Inflammatory macrophage (primary cell): ENCODE measurements at places on chromosomes 3 and 15.

DNA sequence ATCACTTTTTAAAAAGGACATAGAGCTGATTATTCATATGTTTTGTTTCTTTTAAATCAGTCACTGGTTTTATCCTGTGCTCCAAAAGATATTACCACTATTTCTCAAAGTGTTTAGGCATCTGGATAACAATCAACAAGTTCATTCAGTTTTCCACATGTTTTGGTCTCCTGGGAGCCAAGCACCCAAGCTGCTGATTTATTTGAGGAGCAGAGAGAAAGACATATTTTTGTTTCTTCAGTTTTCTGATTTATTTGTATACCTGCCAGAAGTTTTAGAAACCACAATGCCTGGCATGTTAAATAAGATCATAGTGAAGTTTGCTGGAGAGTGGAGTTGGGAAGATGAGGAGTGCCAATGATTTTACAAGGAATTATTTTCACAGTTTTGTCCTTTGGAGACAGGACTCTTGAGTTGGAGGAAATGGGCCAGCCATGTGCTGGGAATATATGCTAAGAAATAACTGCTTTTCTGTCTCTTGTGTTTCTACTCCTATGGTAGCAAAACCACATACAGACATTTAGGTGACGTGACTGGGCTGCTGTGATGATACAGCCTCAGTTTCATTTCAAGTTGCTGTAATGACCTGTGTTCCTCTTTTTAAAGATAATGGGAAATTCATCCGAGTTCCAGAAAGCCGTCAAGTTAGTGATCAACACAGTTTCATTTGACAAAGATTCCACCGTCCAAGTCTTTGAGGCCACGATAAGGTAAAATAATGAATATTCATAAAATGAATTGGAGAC, 11.7 kb downstream of the EDEM1 start:
- peak; percentile 80 for DNase-seq

- no peak for DNase-seq
Measured at GRCh38 chr3:171960159-171960558, 79.2 kb upstream of the FNDC3B start.

GRCh38 chr15:71914092-71914491, 103.7 kb downstream of the NR2E3 start:
- DNase-seq = no peak

DNA sequence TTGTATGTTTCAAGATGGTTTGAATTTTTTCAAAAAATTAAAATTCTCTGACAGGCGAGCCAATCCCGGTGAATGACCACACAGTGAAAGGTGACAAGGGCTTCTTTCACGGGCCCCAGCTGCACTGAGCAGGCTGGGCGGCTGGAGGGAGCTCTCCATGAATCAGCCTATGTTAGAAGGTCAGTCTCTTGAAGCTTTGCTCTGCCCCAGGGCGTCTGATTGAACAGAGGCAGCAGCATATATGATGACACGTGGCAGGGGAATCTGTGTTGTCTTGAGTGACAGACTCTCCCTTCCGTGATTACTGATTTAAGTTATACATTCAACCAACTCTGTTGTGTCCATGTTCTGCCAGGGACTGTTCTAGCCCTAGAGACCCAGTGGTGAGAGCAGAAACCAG, 51.5 kb downstream of the ISG20 start:
- no peak for DNase-seq

DNA sequence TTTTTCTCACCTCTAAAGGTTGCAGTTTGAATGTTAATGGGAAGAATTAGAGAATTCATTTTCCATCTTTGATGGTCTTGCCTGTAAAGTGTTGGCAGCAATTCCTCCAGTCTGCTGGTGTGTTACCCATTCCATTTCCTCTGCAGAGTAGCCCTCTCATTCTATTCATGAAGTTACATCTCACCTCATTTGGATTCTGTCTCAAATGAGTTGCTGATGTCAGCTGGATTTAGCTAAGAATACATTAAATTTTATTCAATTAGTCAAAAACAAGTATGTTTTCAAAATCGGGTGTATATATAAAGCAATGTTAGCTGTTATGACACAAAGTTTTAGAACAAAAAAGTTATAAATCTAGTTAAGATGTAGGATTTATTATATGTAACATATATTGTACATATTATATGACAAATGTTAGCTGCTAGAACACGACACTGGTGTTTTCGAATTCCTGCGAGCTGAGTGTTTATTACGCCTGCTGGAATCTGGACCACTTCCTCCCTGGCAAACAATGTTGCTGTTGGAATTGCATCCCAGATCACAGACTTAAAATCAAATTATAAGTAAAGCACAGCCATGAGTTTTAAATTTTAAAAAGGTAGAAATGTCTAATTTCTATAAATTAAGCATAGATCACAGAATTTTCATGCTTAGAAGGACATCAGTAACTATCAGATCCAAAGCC, 516.2 kb downstream of the OCA2 start:
- DNase-seq = no peak

DNA sequence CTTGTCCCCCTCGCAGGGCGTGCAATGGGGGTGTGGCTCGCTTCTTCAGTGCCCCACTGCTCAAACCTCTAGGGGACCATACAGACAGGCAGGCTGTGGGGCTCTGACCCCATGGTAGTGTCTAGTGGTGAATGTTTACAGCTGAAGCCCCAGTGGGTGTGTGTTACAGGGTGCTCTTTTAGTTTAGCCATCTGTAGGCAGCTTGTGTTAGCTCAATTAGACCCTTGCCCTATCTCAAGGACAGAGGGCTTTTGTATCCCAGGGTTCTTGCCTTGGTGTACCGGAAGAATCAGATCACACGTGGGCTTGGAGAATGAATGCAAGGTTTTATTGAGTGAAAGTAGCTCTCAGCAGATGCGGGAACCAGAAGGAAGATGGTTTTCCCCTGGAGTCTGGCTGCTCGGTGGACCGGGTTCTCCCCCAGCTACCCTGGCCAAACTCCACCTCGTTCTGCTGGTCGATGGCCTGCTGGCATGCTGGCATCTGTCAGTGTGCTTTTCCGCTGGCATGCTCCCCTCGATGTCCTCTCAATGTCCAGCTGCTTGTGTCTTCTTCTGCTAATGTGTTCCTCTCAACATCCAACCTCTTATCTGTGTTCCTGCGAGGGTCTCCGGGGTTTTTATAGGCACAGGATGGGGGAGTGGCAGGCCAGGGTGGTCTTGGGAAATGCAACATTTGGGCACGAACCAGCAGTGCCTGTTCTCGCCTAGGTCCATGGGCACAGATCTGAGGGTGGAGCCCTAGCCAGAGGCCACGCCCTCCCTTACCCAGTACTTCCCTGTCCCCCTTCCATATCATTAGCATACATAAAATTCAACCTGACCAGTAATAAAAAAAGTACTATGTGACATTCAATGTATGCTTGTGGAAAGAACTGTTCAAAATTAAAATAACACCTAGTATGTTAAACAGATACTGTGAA, 6.6 kb downstream of the SPCS1 start:
- no peak for DNase-seq
